Kidney (tissue), 22 donors: ENCODE measurements at places on chromosomes 5 and 9. TPM values are rescaled to one million over a fixed set of nuclear protein-coding genes. Genes with fewer than 3 reads are reported as not detected.

- no peak for DNase-seq
Measured at GRCh38 chr5:124439609-124440008, 306.8 kb downstream of the ZNF608 start.

- DNase-seq, result no peak
Measured at GRCh38 chr5:148268566-148268965, at the start of gene SPINK13. Gene SPINK13 (plus strand): TSS chr5:148268794. CDS start chr5:148270073, 1,279 bp downstream.

DNA sequence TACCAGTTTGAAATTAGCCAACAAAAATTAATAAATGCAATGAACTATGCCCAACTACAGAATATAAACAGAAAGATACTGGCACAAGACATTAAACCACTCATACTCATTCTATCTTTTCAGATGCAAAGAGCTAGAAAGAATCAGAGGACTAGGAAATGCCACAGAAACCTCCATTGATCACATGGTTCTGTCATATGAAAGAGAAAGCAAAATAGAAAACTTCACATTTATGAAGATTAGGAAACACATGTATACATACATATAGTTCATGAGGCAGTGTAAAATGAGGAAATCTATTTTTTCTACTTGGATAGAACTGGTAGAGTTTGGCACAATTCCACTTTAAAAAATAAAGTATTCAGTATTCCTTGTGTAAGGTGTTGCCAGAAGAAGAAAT is 275.1 kb upstream of the PTGER4 start:
- no peak for DNase-seq

DNA sequence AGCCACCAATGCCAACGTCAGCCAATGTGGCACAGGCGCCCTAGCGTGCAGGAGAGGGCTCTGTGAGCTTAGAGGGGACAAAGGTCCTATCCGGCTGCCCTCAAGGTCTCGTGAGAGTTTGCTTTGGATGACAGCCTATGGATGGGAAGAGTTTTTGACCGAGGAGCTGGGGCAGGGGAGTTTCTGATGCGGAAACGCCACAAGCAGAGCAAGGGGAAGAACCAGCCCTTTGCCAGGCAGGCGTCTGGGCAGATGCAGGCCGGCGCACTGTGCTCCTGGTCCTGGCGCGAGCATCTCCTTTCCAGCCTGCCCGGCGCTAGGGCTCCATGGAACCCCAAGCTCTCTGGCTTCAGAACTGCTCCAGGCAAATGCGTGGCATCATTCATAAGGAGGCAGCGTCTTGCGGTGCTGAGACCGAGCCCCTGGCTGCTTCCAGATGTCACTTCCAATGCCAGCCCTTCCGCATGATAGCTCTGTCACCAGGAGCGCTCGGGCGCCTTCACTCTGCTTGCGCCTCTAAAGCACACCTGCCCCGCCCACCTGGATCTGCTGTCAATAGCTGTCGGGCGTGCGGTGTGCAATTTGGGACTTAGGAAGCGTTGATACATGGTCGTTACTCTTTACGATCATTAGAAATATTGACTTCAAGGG is 374.9 kb upstream of the IRX1 start:
- no peak for DNase-seq

DNA sequence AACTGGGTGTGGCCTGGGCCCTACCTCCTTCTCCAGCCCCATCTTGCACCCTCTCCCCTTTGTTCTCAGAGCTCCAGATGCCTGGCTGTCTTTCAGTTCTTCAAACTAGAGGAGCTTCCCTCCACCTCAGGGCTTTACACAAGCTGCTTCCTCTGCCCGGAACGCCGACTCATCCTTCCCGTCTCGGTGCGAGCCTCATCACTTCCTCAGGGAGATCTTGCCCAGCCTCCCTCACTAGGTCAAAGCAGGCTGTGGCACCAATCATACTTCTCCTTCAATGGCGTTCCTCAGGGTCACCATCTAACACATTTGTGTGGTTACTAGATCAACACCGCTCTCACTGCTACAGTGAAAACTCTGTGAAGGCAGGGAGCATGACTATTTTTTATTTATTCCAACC is 56.2 kb upstream of the ZSWIM6 start:
- peak; percentile 79 for DNase-seq

DNA sequence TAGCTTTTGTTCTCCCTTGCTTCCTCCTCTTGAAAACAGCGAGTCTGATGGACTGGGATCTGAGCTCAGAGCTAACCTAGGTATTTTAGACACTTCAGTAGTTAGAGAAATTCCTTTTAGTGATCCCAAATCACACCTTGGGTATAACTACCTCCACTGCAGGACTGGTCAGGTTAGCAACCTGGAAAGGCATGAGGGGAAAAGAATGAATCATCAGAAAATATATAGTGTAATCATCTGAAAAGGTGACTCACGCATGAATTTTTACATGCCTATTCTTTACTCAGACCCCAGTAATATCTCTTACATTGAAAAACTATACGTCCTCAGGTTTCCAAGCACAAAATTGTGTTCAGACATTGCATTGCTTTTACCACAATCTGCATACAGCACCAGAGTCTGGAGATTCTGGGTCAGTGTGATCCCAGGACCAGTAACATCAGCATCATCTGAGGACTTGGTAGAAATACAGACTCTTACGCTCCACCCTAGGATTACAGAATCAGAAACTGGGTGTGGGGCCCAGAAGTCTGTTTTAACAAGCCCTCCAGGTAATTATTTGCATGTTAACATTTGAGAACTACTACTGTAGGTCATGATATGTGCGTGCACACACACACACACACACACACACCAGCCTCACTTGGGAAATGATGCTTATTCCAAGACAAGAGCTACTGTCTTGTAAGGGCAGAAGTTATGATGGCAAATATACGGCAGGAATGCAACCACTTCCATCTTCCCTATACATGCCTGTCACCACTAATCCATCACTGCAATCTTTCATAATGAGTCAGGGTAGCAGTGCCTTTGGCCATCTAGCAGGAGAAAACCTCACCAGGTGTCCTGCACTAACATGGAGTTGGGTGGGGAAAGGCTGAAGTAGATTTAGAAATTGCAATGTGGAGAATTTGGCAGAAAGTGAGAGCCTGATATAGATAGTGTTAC is 271.6 kb upstream of the MAP3K1 start:
- no peak for DNase-seq

DNA sequence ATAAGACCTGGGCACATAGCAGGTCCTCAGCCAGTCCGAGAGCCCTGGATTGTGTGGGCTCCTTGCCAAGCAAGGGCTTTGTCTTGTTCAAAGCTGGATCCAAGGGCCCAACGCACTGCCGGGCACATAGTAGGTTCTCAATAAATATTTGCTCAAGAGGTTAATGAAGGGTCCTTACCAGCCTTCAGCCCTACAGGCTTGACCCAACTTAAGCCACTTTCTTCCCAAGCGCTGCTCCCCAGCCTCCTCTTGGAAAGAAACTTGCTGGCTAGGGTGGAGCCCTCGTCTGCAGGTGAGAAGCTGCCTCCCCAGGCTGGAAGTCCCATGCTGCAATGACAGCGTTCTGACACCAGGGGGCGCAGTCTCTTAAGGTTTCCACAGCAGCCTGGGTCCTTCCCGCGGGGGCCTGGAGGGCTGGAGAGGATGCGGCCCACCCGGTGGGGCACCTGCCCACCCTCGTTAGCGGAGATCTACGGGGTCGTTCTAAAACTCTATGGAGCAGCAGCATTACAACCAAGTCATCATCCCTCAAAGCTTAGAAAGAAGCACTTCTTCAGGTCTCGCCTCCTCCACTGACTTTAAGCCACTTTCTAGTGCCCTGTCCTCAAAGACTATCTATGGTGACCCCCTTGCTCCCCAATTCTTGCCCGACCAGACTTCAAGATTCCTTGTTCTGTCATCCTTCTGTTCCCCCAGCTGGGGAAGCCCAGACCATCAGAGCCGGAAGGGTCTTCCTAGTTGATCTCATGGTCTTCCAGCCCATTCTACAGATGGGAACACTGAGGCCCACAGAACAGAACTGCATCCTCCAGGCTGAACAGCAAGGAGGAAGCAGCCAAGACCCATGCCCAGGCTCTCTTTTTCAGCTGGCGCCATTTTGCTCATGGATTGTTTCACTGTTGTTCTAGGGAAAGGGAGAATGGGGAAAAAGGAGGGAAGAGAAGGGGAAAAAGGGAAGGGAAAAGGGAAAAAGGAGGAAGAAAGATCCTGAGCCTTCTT is 115.4 kb downstream of the LHX2 start:
- peak; percentile 71 for DNase-seq

DNA sequence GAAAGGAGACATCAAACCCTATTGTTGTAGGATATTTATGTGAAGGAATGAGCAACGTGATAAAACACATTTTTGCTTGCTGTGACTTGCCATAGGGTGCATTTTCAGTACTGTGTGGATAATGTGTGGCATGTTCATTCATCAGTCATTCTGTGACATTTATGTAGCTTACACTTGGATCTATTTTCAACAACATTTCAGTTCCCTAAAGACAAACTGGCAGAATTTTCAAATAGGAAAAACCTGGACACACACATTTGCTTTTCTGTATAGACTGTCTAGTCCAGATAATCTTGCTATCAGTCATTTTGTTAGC is 127.7 kb downstream of the TMC1 start:
- peak; percentile 2 for DNase-seq

- no peak for DNase-seq
Measured at GRCh38 chr5:131766689-131767088, 30.1 kb downstream of the FNIP1 start.

GRCh38 chr5:169185626-169186025 is 115.3 kb downstream of the SLIT3 start:
- no peak for DNase-seq

- DNase-seq, result peak; percentile 86
Measured at GRCh38 chr5:72107131-72107900, at the start of gene MAP1B. Gene MAP1B (plus strand): TSS chr5:72107475. CDS start chr5:72107532, 57 bp downstream.

DNA sequence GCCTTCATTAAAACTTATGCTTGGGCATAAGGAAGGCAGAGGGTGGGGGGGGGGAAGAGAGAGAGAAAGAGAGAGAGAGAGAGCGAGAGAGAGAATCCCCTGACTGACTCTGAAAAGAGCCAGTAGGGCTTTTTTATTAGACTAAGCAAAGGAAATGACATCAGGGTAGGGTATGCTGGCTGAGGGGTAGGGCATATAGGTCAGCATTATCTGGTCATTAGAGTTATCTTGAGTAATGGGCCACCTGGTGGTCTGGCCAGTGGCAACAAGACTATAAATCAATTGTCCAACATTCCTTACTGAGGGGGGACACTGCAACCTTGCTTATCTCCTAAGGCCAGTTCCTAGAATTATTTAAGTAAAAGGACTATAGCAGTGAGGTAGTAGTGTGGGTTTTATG is 67.2 kb downstream of the TSSK1B start:
- no peak for DNase-seq

DNA sequence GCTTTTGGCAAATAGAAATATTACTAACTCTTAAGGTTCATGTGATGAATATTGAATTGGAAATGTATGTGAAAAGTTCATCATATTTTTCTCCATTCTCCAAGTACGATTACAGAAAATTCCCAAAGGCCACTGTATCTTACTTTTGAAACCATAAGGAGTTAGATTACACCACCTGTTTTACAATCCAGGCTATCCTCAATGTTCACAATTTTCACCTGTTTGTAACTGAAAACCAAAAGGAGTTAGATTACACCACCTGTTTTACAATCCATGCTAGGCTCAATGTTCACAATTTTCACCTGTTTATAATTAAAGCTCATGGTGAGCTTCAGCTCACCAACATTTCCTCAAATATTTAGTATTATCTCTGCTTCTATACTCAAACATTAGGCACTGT is 188.0 kb downstream of the HCN1 start:
- no peak for DNase-seq

GRCh38 chr5:10594591-10595210 is 30.8 kb downstream of the ANKRD33B start:
- DNase-seq, result no peak

GRCh38 chr5:76443066-76443800 is 40.1 kb downstream of the IQGAP2 start:
- no peak for DNase-seq

DNA sequence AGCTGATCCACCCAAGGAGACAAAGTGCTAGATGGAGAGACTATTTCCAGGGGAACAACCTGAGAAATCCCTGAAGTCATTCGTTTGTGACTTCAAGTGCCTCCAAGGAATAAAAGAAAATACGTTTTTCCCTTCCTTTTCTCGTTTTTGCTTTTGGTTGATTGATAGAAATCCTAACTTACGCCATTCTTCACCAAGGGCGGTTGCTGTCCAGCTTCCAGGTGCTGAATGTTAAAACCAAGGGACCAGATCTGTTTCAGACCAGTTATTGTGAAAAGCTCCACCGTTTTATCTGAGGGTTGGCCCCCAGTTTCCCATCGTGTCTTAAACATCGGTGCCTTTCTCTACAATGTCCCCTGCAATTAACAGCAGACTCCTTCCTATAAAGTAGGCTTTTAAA is 600.7 kb upstream of the SGCD start:
- peak; percentile 82 for DNase-seq

- DNase-seq, result no peak
Measured at GRCh38 chr5:113188436-113188835, 211.8 kb downstream of the DCP2 start.

- DNase-seq, result no peak
Measured at GRCh38 chr5:140591747-140592372, 27.2 kb downstream of the SLC35A4 start.

DNA sequence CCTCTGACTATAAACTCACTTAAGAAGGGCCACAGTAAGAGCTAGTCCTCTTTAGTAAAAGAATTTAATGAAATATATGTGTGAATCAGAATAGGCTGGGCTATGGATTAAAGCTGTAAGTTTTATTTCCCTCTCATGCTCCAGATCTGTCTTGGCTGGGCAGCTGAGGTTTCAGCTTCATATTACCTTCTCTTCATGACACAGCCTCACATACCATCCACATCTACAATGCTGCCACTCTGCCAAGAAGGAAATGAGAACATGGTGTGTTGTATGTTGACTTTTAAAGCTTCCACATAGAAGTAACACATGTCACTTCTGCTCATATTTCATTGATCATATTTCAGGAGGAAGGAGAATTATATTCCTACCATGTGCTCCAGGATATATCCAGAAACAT is 776.0 kb upstream of the ACO1 start:
- no peak for DNase-seq

GRCh38 chr9:20397348-20397747 is 225.0 kb downstream of the MLLT3 start:
- no peak for DNase-seq

GRCh38 chr5:22598796-22599195 is 254.3 kb downstream of the CDH12 start:
- no peak for DNase-seq

Gene PCDHAC2
- 0.30 TPM for polyA plus RNA-seq

Gene FAM221B
- not detected for polyA plus RNA-seq

Gene C6
- polyA plus RNA-seq, result 5.2 TPM

Gene GLRA1
- not detected for polyA plus RNA-seq

Gene LHX2
- polyA plus RNA-seq, result not detected

Gene CD274
- polyA plus RNA-seq, result 2.0 TPM

Gene SURF4
- polyA plus RNA-seq, result 121 TPM

Gene NUP188
- polyA plus RNA-seq, result 6.4 TPM

Gene RECK
- 4.5 TPM for polyA plus RNA-seq

Gene MSMP
- not detected for polyA plus RNA-seq

Gene IL3
- not detected for polyA plus RNA-seq
